ENCODE measurements at places on chromosomes 7 and 10.

GRCh38 chr10:71708301-71708703 is 11.3 kb downstream of the C10orf105 start:
- H3K27ac ChIP-seq: no peak overlapping the region
- H3K4me1 ChIP-seq: peaks cover 19% of the 10 kb centered on the region
- H3K4me3 ChIP-seq: no peak overlapping the region
- DNase-seq: peak; percentile 68
- H3K27me3 ChIP-seq: no peaks in the 10 kb centered on the region

DNA sequence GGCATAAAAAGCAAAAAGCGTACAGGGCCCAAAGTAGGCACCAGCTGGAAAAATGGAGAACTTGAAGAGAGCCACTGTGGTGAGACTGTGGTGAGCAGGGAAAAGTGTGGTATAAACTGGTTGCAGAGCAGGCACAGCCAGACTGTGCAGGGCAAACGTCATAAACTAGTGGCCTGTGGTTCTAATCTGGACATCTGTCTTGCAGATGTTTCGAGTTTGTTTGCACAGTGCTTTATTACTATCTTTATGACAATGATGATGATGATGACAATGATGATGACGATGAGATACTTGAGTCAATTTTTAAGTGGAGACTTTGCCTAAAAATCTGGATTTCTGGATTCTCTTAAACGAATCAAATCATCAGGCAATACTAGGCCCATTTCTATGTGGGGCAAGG is 45.7 kb downstream of the SEMA3C start:
- H3K4me3 ChIP-seq: no peak overlapping the region
- H3K4me1 ChIP-seq: no peaks in the 10 kb centered on the region
- no peak overlapping the region for H3K27ac ChIP-seq
- DNase-seq: no peak

GRCh38 chr7:43431020-43431595 is 151.8 kb upstream of the STK17A start:
- no peaks in the 10 kb centered on the region for H3K36me3 ChIP-seq
- H3K4me3 ChIP-seq: no peak overlapping the region
- no peak overlapping the region for H3K27ac ChIP-seq

DNA sequence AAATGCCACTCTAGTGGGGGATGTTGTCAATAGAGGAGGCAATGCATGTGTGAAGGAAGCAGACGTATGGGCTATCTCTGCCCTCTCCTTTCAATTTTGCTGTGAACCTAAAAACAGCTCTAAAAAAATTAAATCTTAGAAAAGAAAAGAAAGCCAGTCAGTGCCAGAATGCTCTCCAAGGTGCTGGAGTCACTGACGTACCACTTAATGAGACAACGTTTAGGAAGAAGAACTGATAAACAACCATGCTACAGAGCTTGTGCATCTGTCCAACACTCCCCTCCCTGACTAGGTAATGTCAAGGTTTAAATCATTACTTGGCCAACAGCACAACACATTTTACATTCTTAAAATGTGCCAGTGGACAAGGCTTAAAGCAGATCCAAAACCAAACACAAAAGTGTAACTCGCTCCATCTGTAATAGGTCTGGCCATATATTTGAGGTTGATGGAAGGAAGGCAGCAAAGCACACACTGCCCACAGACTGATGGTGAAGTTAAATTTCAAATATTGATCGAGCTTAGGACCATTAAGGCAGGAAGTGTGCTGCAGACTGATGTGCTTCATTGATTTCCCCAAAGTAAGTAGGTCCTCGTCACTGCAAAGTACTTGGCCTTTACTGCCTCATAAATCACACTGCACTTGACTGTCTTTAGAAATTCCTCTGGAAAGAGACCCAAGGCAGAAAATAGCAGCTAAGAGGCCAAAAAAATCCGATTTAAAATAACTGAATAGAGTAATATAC is 15.5 kb downstream of the ARMH3 start:
- H3K4me1 ChIP-seq: peaks cover 15% of the 10 kb centered on the region
- no peak overlapping the region for H3K27ac ChIP-seq
- no peak for DNase-seq
- no peak overlapping the region for H3K4me3 ChIP-seq
- H3K27me3 ChIP-seq: no peaks in the 10 kb centered on the region

- H3K27ac ChIP-seq: no peak overlapping the region
- H3K27me3 ChIP-seq: no peaks in the 10 kb centered on the region
- no peak overlapping the region for H3K4me3 ChIP-seq
- no peak for DNase-seq
- no peaks in the 10 kb centered on the region for H3K36me3 ChIP-seq
- peaks cover 8% of the 10 kb centered on the region for H3K4me1 ChIP-seq
These were observed 219.0 kb downstream of the PTEN start for GRCh38 chr10:88082391-88082790.

GRCh38 chr10:65350611-65351010 is 1575.2 kb upstream of the LRRTM3 start:
- no peak overlapping the region for H3K4me3 ChIP-seq
- no peaks in the 10 kb centered on the region for H3K27me3 ChIP-seq
- H3K36me3 ChIP-seq: no peaks in the 10 kb centered on the region
- H3K27ac ChIP-seq: no peak overlapping the region
- H3K4me1 ChIP-seq: no peaks in the 10 kb centered on the region
- DNase-seq: no peak

- no peaks in the 10 kb centered on the region for H3K27me3 ChIP-seq
- H3K36me3 ChIP-seq: no peaks in the 10 kb centered on the region
- H3K4me1 ChIP-seq: no peaks in the 10 kb centered on the region
- no peak overlapping the region for H3K27ac ChIP-seq
- DNase-seq: peak; percentile 27
These were observed 46.4 kb downstream of the TMEM168 start for GRCh38 chr7:112743811-112744210.

GRCh38 chr10:22624287-22624738 is 90.1 kb downstream of the PIP4K2A start:
- H3K4me1 ChIP-seq: peaks cover 51% of the 10 kb centered on the region
- H3K27ac ChIP-seq: peak overlapping the region; percentile 68
- no peaks in the 10 kb centered on the region for H3K27me3 ChIP-seq
- DNase-seq: no peak
- H3K36me3 ChIP-seq: no peaks in the 10 kb centered on the region
- H3K4me3 ChIP-seq: no peak overlapping the region

DNA sequence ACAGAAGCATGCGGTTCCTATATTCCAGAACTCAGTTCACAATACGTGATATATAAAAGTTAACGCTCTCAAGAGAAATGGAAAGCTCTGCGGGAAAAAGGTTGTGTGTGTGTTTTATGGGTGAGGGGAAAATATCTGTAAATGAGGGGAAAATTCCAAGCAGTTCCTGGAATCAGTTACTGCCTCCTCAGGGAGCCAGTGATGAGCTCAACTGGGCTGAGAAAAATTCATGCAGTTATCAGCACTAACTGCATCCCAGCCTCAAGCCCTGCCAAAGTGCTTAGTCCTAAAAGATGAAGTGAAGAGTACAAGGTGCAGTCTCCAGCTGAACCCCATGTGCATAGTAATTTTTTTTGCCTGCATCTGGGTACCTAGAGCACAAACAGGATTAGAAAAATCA is 191.9 kb downstream of the CDK14 start:
- no peak for DNase-seq
- H3K27me3 ChIP-seq: no peaks in the 10 kb centered on the region
- H3K36me3 ChIP-seq: no peaks in the 10 kb centered on the region
- no peak overlapping the region for H3K4me3 ChIP-seq
- no peaks in the 10 kb centered on the region for H3K4me1 ChIP-seq

DNA sequence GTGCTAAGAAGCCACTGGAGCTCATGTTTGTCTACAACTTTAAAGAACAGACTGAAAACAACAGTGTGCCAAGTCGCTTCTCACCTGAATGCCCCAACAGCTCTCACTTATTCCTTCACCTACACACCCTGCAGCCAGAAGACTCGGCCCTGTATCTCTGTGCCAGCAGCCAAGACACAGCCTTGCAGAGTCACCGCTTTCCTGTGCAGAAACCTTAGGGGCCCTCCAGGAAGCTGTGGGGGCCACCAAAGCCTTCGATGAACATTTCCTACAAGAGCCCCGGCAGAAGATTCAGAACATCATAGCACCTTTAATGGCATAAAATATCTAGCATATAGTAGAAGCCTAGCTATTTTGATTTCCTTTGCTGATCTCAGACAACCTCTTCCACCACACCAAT is 88.0 kb upstream of the PRSS58 start:
- H3K4me1 ChIP-seq: no peaks in the 10 kb centered on the region
- no peak overlapping the region for H3K4me3 ChIP-seq
- no peak for DNase-seq
- H3K27ac ChIP-seq: no peak overlapping the region
- no peaks in the 10 kb centered on the region for H3K36me3 ChIP-seq

GRCh38 chr7:137881607-137882260 is 35.0 kb upstream of the DGKI start:
- H3K36me3 ChIP-seq: peaks cover 45% of the 10 kb centered on the region
- no peak overlapping the region for H3K4me3 ChIP-seq
- no peak overlapping the region for H3K27ac ChIP-seq
- no peaks in the 10 kb centered on the region for H3K27me3 ChIP-seq
- no peak for DNase-seq
- H3K4me1 ChIP-seq: peaks cover 6% of the 10 kb centered on the region

GRCh38 chr7:92809760-92810573 is 26.4 kb downstream of the CDK6 start:
- no peaks in the 10 kb centered on the region for H3K36me3 ChIP-seq
- H3K27ac ChIP-seq: peak overlapping the region; percentile 72
- peaks cover 12% of the 10 kb centered on the region for H3K4me1 ChIP-seq

DNA sequence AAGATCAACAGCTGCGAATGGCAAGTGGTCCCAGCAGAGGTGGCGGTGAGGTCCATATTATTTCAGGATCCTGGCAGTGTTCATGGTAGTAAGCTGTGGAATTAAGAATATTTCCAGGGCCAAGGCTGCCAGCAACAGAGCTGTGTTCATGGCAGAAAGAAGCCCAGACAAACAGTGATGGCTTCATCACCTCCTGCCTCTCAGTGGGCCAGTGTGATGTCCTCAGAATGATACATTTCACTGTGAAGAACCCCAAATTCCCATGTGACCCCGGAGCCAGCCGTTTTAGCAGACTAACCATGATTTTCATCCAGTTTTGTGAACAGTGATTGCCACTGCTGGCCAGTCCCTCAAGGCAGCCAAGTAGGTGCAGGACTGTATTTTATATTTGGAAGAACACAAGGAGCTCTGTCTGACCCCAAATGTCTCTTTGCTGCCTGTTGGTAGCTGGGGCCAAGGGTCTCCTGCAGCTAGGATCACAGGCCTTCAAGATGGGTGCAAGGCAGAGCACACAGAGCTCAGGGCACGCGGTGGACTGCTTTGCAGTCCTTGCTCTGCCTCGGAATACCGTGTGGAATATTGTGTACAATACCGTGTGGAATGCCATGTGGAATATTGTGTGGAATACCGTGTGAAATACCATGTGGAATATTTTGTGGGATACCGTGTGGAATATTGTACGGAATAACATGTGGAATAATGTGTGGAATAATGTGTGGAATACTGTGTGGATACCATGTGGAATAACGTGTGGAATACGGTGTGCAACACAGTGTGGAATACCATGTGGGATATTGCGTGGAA is 132.3 kb upstream of the CHST15 start:
- H3K27ac ChIP-seq: no peak overlapping the region
- H3K27me3 ChIP-seq: no peaks in the 10 kb centered on the region
- H3K4me1 ChIP-seq: peaks cover 10% of the 10 kb centered on the region
- no peaks in the 10 kb centered on the region for H3K36me3 ChIP-seq
- no peak for DNase-seq

DNA sequence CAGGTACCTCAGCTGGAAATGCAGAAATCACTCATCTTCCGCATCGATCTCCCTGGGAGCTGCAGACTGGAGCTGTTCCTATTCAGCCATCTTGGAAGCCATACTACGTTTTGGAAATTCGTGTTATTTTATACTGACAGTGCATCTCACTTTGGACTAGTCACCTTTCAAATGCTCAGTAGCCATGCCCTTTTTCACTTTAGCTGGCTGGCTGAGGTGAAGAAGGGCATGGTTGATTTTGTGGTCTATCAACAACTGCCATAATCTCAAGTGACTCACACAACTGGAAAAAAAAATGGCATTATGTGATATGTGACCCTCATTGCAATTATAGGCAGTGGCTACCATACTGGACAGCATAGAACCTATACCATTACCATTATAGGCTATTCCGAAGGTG is 100.5 kb downstream of the CCDC71L start:
- no peak overlapping the region for H3K4me3 ChIP-seq
- DNase-seq: no peak
- no peaks in the 10 kb centered on the region for H3K27me3 ChIP-seq
- no peaks in the 10 kb centered on the region for H3K4me1 ChIP-seq
- H3K27ac ChIP-seq: no peak overlapping the region

DNA sequence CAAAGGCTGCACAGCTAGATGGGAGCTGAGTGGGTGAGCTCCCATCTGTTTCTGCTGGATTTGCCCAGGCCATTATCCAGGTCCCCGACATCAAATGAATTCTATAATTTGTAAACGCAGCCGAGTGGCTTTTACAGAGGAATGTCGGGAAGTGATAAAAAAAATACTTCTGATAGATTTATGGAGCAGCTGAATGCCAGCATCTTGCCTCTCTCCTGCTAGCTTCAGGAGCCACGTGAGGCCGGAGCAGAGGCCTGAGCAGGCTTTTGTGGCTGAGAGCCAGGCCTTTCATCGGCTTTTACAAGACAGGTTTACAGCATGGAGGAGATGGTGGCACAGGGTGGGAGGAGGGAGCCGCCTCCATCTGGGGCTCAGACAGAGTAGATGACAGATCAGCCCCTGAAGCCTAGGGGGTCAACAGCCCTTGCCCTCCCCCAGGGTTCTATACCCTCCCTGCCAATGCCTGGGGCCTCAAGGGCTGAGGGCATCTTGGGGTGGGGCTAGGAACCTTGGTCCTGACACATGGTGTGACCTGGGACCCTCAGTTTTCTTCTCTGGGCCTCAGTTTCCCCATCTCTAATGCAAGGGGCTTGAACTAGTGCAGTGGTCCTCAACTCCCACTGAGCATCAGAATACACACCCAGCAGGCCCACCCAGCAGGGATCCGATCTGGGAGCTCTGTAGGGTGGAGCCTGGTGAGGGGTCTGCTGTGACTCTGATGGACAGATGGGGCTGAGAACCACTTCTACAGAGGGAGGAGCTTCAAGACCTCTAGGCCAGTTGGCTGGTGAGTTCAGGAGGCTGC is 44.2 kb upstream of the PCBD1 start:
- no peaks in the 10 kb centered on the region for H3K36me3 ChIP-seq
- no peaks in the 10 kb centered on the region for H3K4me1 ChIP-seq
- no peaks in the 10 kb centered on the region for H3K27me3 ChIP-seq

DNA sequence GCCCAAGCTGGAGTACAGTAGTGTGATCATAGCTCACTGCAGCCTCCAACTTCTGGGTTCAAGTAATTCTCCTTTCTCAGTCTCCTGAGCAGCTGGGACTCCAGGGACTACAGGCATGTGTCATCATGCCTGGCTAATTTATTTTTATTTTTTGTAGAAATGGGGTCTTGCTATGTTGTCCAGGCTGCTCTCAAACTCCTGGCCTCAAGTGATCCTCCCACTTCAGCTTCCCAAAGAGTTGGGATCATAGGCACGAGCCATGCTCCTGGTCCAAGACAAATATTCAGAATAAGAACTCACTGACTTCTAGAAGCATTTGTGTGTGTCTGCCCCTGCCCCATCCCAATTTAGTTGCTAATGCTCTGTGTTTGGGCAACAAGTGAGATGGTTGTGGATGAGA is 151.8 kb downstream of the ITGA8 start:
- H3K36me3 ChIP-seq: no peaks in the 10 kb centered on the region
- H3K4me1 ChIP-seq: peaks cover 4% of the 10 kb centered on the region
- no peaks in the 10 kb centered on the region for H3K27me3 ChIP-seq
- H3K4me3 ChIP-seq: no peak overlapping the region
- no peak for DNase-seq
- H3K27ac ChIP-seq: no peak overlapping the region

- no peaks in the 10 kb centered on the region for H3K36me3 ChIP-seq
- no peak overlapping the region for H3K4me3 ChIP-seq
- peaks cover 15% of the 10 kb centered on the region for H3K4me1 ChIP-seq
- no peak overlapping the region for H3K27ac ChIP-seq
These were observed 1.8 kb downstream of the CAMK2B start for GRCh38 chr7:44323381-44324203.

Data from upper lobe of left lung (tissue), 6 donors.